ENCODE measurements at places on chromosomes 1 and 21.

- no peak for DNase-seq
Observed at GRCh38 chr1:25199819-25200620, 32.3 kb downstream of the SYF2 start.

DNA sequence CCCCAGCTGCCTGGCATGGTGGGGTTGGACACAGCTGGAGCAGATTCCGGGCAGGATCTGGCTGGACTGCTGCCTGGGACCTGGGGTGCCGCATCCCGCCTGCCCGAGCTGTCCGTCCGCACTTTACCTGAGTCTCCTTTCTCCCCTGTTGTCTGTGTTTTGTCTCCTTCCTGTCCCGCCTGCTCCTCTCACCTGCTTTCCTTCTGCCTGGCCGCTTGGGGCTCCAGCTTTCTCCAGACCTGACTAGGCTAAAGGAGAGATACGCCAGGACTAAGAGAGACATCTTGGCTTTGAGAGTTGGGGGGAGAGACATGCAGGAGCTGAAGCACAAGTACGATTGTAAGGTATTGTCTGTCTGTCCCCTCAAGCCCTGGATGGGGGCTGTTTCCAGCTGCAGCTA is 73.3 kb downstream of the ARHGEF10L start:
- no peak for DNase-seq

DNA sequence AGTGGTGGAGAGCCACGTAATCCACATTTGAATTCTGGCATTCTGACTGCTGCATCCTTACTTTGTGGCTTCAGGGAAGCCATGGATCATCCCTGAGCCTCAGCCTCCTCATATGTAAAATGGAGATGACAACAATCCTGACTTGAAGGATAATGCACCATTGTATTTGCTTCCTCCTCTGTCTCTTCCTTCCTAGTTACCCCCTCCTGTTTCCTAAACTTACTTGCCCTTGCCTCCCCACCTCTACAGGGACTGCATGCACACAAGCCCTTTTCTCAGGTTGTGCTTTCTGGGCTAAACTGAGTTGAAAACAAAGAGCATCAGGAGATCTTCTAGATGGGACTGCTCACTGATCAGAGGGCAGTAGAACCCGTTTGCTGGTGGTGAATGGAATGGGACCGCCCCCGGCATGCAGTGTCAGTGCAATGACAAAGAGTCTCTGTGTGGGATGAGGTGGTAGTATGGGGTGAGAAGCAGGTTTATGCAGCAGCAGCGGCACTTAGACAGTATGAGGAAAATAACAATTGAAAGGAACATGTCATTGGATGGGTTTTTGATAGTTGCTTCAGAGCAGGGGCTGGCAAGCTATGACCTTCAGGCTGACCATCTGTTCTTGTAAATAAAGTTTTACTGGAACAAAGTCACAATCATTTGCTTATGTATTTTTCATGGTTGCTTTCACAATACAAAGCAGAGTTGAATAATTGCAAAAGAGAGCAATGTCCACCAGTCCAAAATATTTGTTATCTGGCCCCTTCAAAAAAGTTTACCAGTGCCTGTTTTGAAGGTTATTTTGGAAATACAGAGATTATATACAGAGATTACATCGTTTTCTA is 6.1 kb upstream of the ADAMTS1 start:
- no peak for DNase-seq

- DNase-seq, result peak; percentile 40
Observed at GRCh38 chr1:117143172-117143571, 21.6 kb upstream of the TRIM45 start.

DNA sequence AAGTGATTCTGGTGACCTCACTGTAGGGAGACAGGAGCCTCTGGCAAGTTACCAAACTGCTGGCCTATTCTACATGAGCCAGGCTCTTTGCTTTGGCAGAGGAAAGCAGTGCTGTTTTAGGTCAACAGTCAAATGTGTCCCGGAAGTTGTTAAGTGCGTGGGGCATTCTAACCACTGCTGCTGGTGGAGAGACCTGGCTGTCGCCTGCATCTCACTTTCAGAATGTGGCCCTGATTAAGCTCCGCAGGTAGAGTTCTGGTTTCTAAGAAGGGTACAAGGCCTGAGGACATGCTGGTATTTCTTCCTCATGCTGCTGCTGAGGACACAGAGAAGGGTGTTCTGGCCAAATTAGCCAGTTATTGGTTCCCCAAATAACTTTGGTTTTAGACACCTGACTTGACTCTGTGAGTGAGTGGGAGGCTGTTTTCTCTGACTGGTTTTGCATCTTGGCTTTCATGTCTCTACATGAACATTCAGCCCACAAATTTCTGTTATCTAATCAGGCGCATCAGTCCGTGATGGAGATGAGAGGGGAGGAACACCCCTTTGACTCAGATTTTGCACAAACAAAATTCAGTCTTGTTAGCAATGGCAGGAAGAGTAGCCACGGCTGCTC is 120.8 kb downstream of the LMO4 start:
- DNase-seq, result no peak

DNA sequence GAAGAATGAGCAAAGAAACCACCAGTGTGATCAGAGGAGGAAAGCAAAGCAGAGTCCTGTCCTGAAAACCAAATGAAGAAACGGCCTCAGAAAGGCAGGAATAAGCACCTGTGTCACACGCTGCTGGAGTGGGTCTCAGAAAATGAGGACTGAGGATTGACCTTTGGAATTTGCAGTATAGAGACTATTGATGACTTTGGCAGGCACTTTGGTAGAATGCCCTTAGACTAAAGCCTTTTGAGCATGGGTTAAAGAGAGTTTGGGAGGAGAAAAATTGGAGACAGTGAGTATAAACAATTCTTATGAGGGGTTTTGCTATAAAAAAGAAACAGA is 43.2 kb downstream of the HENMT1 start:
- no peak for DNase-seq
